ENCODE measurements at places on chromosomes 16 and 17.

GRCh38 chr17:55478971-55479370, 32.3 kb downstream of the SMIM36 start:
- DNase-seq: no peak

DNA sequence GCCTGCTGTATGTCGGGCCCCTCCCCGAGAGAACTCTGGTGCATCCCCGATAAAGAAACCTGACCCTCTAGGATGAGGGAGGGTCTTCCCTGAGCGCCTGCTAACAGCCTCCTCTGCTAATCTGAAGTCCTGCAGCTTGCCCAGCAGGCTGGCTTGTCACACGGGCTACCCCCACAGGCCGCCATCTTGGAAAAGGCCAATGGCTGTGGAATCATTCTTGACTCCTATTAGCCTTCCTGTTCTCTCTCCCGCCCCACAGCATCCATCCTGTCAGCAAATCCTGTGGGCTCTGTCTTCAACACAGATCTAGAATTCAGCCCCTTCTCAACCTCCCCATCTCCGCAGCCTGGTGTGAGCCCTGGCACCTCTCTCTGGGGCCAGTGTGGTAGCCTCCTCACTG, 12.0 kb downstream of the IL4R start:
- DNase-seq: no peak

GRCh38 chr17:56290802-56291118, 137.5 kb downstream of the ANKFN1 start:
- no peak for DNase-seq

GRCh38 chr16:61797296-61797795, 238.9 kb downstream of the CDH8 start:
- no peak for DNase-seq

- no peak for DNase-seq
Measured at GRCh38 chr16:4232541-4233386, 9.1 kb downstream of the SRL start.

- DNase-seq: no peak
Measured at GRCh38 chr16:9522614-9523013, 431.2 kb downstream of the HAPSTR1 start.

DNA sequence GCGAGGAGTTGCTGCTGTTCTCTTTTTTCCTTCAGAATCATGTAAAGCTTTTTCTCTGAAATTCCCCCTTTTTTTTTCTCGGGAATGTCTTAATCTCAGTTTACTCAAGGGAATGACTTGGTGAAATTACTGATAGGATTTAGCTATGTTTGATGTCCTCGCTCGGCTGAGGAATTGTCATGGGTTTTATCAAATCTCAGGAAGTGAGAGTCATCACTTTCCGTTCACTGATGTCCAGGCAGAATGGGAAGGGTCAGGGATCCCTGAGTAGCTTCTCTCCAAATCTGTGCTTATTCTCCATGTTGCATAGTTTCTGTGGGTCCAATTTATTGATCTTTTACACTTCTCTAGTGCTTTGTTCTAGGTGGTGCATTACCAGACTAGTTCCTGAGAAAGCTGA, 6.3 kb downstream of the IGSF6 start:
- DNase-seq: no peak

GRCh38 chr16:84413244-84414004, 45.1 kb downstream of the ATP2C2 start:
- no peak for DNase-seq

GRCh38 chr16:760545-761343, at the start of gene MSLN:
Gene MSLN, plus strand, starts transcription at chr16:760734. Its CDS starts 1,947 bp downstream, at chr16:762681.
- no peak for DNase-seq

DNA sequence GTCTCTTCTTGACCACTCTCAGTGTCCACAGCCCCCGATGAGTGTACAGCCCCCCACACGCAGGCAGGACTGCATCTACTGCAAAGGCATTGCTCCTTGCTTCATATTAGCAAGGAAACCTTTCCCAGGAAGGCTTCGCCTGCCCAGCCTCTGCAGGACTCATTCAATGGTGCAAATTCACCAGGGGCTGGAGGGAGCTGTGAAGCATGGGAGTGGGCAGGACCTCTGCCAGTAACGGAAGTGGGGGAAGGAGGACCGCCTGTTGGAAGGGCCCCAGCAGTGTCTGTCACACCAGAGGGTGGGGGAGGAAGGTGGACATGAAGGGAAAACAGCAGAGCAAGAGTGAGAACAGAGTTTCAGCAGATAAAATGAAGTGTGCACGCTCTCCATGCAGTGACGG, 2.5 kb downstream of the SPATA33 start:
- no peak for DNase-seq

DNA sequence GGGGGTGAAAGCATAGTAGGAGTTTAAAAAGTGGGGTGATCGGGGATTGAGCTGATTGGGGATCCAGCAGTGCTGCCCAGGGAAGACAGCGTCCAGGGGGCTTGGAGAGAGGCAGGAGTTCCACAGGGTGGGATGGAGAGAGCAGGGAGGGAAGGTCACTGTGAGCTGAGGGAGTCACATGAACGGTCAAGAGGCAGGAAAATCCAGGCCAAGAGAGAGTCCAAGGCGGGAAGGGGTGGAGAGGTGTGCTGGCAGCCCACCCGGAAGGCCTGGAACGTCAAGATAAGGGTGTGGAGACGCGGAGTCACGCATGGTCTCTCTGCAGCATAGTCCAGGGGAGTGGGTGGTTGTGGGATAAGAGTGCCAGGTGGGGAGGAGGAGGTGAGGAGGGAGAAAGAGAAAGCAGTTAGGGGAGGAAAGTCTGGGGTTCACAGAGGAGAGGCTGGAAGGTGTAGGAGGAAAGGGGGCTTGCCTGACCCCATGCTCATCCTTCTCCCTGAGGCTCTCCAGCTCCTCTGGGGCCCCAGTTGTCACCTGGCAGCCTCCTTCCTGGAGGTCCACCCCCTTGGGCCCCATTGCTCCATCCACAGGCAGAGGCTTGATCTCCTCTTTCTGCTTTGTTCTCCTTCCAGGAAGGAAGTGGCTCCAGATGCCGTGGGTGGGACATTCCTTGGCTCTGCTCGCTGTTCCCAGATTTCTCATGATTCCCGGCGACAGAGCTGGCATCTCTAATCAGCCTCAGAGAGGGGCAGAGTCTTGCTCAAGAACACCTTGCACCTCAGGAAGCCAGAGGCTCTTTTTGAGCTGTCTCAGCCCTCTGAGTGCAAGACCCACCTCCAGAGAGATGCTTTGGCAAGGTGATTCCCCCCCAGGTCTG, 28.7 kb downstream of the CCR7 start:
- DNase-seq: no peak

- no peak for DNase-seq
Measured at GRCh38 chr16:23146877-23147601, 2.2 kb downstream of the USP31 start.

DNA sequence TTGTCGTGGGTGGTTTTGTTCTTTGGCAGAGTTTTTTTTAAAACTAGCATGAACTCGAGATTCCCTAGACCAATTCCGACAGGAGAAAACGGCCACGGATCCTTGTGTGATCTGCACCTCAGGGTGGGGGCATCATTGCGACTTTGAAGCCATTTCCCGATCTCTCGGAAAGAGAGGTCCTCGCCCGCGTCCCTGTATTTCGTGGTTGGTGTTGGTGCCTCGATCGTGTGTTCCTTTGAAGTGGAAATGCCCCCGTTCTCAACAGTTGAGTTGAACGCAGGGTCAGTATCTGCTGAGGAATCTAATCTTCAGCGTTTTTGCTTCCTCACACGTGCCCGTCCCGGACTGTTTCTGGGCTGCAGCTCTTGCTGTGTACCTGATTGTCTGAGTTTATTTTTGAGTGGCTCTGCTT, 1.1 kb downstream of the CRAMP1 start:
- no peak for DNase-seq

GRCh38 chr17:14011740-14012405, 57.4 kb upstream of the COX10 start:
- no peak for DNase-seq

- no peak for DNase-seq
Measured at GRCh38 chr17:57289130-57289529, 32.8 kb downstream of the MSI2 start.

DNA sequence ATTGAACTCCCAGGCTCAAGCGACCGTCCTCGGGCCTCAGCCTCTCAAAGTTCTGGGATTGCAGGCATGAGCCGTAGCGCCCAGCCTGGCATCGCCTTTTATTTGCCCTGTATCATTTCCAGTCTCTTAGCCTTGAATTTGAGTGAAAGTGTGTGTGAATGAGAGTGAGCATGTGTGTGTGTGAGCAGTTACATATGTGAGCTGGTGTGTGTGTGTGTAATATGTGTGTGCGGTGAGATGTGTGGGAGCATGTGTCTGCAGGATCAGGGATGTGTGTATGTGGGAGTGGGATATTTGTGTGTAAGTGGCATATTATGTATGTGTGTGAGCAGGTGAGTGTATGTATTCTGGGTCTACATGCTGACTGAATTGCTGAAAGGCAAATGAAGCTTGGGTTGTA, 5.5 kb downstream of the RAB11FIP3 start:
- DNase-seq: no peak

DNA sequence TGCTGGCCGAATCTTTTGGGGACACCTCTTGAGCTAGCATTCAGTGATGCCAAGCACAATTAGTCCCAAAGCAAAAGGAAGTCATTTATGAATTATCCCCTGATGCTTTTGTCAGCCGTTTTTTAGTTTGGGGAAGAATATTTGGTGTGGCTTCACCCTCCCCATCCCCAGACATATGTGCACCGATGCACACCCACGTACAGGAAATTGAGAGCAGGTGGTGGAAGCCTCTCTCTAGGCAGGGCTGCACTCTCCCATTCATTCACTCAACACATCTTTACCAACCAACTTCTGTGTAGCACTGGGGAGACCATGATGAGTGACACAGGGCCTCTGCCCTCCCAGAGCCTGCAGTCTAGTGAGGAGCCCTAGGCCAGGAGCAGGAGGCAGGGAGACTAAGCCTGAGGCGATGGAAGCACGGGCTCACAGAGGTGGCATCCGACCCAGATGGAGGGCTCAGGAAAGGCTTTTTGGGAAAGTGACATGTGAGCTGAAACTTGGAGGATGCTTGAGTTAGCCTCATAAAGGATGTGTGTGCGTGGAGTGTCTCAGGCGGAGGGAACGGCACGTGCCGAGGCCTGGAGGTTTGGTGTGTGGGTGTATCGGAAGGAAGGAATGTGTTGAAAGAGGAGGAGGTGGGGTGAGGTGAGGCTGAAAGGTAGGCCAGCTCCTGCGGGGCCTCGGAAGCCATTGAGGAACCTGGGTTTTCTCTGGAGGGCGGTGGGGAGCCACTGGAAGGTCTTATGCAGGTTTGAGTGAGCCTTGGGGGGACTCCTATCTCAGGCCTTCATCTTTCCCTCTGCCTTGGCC, 43.8 kb downstream of the PSME3IP1 start:
- DNase-seq: no peak

DNA sequence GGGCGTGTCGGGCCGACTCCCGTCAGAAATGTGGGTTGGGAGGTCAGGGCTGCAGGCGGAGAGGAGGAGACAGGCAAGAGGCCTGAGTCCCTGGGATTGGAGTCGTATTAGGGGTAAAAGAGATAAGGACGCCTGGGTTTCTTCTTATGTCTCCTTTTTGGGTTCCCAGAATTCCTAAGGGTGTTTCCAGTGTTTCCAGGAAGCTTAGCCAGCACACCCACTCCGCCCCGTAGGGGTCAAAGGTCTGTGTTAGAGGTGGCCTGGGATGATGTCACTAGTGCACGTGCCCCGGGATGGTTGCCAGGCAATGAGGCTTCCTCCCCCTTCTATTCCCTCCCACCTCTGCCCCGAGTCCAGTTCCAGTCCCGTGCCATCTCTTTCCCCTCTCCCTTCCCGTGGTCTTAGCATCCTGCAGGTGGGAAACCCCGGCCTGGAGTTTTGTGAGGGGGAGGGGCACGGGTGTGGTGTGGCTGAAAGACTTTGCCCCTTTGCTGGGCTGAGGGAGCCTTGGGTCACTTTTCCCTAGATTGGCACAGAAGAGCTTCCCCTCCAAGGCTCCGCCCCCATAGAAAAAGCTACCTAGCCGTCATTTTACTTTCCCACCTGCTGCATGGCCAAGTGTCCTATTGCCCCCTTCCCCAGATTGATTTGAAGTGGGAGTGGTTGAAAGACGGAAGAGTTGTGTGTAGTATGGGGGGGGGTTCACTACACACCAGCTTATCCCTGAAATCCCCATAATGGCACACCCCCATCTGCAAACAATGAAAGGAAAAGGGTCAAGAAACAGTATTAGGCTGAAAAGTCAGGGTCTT, 2.8 kb downstream of the KDM6B start:
- peak; percentile 67 for DNase-seq

All from effector memory CD4-positive, alpha-beta T cell (primary cell).